ENCODE measurements at places on chromosomes 5 and 9. TPM values are rescaled to one million over a fixed set of nuclear protein-coding genes. Genes with fewer than 3 reads are reported as not detected.

Gene TEX48
- not detected for total RNA-seq

Gene FOXD4
- 1.6 TPM for total RNA-seq

Gene PCDHB9
- 9.2 TPM for total RNA-seq

Gene PDGFRB
- total RNA-seq, result 28.6 TPM

Gene ASPN
- total RNA-seq, result 2.3 TPM

Gene MEGF10
- 29.1 TPM for total RNA-seq

All from diencephalon (tissue), 1 donor.